ENCODE measurements at places on chromosomes 7 and 10.

DNA sequence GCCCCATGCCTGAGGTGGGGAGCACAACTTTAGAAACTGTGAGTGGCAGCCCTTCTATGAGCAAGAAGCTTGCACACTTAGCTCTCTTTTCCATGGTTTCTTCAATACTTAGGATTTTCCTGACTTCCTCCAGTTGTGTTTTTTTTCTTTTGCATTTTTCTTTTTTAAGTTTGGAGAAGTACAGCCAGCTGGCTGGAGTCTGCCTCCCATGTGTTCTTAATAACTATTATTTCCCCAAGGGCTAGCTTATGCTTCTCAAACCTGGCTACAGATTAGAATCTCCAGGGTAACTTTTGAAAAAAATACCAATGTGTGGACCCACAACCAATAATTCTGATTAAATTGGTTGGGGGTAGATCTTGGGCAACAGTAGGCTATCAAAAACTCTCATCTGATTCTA, 37.4 kb upstream of the MEOX2 start:
- no peak for DNase-seq

GRCh38 chr10:68950598-68950997, 5.4 kb upstream of the DDX21 start:
- no peak for DNase-seq

- DNase-seq = no peak
Measured at GRCh38 chr7:87210506-87210905, 9.0 kb downstream of the TMEM243 start.

DNA sequence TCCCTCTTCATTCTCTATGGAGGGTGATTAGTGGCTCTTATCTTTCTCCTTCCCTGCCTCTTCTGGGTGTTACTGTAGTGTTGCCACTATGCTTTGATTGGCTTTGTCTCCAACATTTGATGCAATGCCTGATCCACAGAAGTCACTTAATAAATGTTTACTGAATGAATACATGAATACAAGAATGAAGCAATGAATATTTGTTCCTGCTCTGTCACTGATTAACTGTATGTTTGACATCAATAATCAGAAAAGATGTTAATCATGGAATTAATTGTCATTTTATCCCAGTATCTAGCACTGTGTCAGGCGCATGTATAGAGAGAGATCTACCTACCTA, 4.3 kb downstream of the ANK3 start:
- DNase-seq = no peak

DNA sequence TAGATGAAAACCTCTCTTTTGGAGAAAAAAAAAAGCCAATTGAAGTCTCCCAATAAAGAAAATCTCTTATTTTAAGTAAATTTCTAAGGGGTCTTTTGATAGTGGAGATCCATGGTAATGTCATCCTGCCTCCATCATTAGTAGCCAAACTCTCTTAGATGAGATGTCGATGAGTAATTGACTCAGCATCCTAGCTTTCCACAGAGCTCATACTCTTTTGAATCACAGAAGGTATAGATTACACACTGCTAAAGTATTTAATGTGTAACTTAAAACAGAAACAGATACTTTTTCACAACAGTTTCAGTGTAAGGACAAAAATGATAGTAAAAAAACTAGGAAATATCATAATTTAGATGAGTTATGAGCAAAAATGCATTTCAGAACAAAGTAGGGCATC, 19.4 kb downstream of the MAGI2 start:
- no peak for DNase-seq

DNA sequence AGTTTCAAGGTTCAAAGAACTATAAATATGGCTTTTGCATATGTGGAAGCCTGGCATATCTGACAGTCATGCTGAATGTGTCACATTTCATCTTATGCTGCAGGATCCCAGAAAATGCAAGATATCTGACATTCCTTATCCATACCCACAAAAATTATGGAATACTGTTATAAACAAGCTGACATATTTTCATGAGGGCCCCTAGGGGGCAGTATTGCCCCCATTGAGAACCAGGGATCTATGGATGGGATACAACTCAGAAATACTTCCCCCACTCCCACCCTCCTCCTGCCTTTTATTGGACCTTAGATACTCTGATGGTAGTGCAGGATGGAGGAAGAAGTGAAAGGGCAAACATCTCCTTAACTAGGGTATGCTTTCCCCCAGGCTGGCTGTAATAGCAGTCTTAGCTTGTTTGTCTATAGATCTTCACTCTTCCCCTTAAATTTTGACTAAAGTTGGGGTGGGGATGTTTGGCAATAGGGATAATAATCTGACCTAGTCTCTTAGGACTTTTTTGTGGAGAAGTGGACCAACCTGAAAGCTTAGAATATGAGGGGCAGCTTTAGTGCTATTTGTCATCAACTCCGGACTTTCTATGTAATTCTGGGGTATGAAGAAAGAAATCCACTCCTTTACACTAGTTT, 3.5 kb upstream of the GNGT1 start:
- DNase-seq = no peak

GRCh38 chr7:55028011-55028410, 9.2 kb downstream of the EGFR start:
- no peak for DNase-seq

- no peak for DNase-seq
Measured at GRCh38 chr7:25066253-25066652, 58.8 kb downstream of the CYCS start.

GRCh38 chr7:53504914-53505313, 469.5 kb downstream of the POM121L12 start:
- DNase-seq = no peak

GRCh38 chr10:103814105-103814504, 41.3 kb downstream of the SH3PXD2A start:
- DNase-seq = no peak

- no peak for DNase-seq
Measured at GRCh38 chr7:50653981-50654425, 88.8 kb upstream of the DDC start.

- DNase-seq = no peak
Measured at GRCh38 chr7:30335763-30336487, 51.5 kb downstream of the ZNRF2 start.

GRCh38 chr10:61319386-61320256, 133.6 kb downstream of the TMEM26 start:
- no peak for DNase-seq

GRCh38 chr7:106987777-106988176, 56.7 kb upstream of the PRKAR2B start:
- no peak for DNase-seq

DNA sequence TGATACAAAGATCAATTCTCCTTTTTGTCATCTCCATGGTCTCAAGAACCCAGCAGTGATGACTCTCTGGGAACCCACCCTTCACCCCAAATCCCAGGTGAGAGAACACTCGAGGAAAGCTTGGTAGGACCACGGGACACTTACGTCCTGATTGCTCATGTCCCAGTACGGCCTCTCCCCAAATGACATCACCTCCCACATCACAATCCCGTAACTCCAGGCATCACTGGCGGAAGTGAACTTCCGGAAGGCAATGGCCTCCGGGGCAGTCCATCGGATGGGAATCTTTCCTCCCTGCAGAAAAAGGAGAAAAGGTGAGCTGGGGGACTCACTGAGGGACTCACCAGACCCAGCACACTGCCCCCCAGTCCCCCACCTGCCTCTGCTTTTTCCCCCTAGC, 21.0 kb downstream of the EPHB4 start:
- DNase-seq = no peak

Measured in cortex of kidney (tissue), 1 donor.